ENCODE measurements at places on chromosomes 16 and 17.

DNA sequence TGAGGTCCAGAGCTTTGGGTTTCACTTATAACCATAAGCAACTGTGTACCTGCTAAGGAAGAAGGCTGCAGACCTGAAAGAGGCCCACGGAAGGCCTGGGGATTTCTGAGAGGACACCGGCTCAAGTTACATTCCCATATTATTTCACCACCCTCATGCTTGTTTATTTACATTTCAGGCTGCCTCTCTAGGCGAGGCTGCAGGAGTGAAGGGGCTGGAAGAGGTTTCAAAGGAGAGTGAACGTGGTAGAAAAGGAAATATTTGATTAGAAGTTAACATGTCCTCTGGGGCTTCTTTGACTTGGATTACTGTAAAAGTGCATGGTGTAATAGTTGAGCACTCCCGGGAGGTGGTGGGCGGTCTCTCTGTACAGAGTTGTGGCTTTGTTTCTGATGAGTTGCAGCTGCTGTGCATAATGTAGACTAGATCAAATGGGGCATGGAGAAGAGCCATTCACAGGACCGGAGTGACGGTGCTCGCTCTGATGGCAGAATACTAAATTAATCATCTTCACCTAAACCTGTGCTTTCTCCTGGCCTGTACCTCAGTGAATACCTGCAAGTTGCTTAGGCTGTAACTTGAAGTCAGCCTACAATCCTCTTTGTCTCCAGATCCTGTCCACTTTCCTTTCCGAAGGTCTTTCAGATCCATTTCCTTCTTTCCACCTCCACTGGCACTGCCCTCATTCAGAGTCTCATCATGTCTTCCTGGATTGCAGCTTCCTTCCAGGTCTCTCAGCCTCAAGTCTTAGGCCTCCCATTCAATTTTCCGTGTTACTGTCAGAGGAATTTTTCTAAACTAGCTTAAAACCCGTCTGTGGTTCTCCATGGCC, 1.9 kb upstream of the CPD start:
- DNase-seq = no peak

DNA sequence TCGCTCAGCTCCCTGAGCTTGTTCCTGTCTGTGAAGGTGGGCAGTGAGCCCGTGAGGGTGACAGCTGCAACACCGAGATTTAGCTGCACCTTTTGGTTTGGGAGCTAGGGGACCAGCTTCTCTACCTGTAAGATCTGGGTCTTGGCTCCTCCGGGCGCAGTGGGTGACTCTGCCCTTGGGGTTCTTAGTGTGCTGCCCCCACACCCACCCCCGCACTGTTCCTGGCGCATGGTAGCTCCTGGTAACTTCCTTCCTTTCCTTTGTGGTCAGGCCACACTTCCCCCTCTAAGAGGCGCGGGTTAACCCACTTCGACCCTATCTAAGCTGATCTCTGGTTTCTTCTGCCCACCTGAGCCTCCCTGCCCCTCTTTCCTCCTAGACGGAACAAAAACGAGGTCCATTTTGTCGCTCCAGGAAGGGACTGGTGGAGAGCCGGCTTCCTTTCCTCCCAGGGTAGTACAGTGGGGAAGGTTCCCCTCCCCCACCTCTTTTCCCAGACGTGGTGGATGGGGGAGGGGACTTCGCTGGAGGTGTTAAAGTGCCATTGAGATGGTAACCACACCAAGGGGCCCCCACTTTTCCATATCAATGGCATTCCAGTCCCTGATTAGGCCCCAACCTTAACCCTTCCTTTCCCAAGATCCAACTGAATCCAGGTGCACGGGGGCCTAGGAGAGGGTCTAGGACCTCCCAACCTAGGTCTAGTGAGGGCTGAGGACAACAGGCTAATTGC, 4.6 kb upstream of the CLDN9 start:
- DNase-seq = peak; percentile 24

- DNase-seq = no peak
These were observed 17.2 kb upstream of the TAT start for GRCh38 chr16:71594000-71594646.

GRCh38 chr16:86558355-86559193, 3.5 kb upstream of the MTHFSD start:
- DNase-seq = no peak
